ENCODE measurements at places on chromosomes 7 and 10.

GRCh38 chr7:24572393-24572996 lies 757 bp upstream of the PALS2 start:
- DNase-seq, result peak; percentile 21

DNA sequence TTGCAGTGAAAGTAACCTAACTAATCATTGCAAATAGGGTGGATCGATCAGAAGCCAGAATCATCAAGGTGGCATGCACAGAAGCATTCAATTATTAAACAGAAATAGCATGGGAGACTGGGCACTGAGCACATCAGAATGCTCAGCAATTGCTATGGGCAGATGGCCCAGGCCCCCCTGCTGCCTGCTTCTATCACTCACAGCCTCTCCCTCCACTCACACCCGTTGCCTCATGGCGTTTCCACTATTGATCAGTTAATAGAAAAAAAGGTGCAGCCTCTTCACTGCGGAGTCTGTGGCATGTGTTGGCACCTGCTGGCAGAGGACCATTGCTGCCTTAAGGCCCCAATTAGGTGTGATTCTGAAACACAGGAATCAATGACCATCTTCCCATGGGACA lies 11.2 kb upstream of the HTR5A start:
- no peak for DNase-seq

GRCh38 chr7:16816824-16817223 lies 12.0 kb upstream of the AGR2 start:
- no peak for DNase-seq

GRCh38 chr10:109374215-109374614 lies 549.1 kb downstream of the XPNPEP1 start:
- no peak for DNase-seq

DNA sequence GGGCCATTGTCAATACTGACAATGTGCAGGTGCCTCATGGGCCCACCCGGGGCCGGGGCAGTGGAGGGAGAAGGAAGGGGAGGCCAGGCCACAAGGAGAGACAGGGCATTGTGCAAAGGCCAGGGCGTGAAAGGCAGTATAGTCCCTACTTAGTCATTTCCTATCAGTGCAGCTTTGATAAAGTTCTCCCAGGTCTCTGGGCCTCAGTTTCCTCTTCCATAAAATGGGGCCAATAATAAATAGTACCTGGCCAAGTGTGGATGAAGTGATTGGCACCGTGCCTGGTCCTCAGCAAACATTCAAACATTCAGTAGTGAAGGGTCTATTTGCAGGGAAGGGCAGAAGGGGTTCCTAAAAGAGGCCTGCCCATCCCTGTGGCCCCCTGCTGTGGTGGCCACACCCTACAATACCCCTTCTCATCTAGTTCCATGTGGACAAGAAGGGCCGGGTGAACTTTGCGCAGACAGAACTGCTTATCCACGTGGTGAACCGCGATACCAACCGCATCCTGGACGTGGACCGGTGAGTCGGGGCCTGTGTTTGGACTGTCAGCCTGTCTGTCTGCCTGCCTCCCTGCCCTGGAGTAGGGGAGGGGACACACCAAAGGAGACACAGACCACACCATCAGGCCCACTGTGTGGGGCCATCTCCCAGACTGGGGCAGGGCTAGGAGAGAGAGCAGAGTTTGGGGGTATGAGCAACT lies 36.9 kb upstream of the VSIR start:
- no peak for DNase-seq

GRCh38 chr10:60399328-60399727 lies 9.7 kb upstream of the ANK3 start:
- DNase-seq, result peak; percentile 10

GRCh38 chr10:34959321-34959720 lies 130.8 kb downstream of the CUL2 start:
- no peak for DNase-seq

DNA sequence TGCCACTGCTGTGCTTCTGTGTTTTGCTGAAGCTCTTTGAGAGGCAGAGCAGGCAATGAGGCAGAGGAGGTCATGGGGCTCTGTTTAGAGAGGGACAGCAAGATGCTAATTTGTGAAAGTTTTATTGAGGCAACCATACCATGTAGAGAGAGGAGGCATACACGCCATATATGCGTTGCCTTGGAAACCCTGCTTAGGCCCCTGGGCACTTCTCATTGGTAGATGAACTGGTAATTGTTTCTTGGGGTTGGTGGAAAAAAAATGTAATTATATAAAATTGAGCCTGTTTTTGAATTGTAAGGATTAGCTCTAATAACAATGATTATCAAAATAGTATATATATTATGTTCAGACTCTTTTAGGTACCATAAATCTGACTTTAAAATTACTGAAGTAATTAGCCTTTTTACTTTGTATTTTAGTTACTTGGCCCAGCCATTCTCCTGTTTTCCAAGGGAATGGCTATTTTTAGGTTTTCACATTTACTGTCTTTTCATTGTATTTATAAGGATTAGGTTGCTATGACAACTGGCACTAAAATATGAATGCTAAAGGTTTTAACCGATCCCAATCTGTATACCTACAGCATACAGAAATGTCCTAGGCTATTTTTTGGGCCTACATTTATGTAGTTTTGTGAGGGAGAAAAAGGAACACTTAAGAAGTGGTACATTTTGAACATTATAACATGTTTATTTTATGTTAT lies 52.4 kb downstream of the BZW2 start:
- no peak for DNase-seq

DNA sequence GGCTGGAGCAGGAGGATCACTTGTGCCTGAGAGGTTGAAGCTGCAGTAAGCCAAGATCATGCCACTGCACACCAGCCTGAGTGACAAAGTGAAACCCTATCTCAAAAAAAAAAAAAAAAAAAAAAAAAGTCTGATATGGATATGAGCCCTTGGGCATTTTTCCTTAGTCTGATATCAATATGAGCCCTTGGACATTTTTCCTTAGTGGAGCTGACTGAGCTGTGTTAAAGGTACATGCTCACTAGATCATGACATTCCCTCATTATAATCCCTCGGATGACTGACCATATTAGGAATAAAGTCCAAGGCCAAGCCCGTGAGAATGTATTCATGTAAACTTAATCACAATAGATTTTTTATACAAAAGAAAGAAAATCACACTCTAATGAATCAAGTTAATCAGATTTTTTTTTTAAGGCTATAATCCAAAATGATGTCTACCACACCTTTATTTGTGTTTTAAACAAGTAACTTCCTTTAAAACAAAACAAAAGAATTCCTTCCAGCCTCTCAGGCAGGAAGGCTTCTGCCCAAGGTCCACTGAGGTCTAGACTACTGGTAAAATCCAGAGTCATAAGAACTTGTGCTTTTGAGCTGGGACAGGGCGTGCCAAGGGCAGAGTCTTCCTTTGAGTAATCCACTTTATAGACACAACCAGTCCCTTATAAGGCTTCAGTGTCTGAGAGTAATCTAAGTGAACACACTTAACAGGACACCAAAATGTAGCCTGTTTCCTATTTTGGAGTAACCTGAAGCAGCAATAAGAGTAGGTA lies 5.5 kb downstream of the PPA1 start:
- no peak for DNase-seq

- DNase-seq, result no peak
Observed at GRCh38 chr7:13197501-13197900, 510.1 kb downstream of the ARL4A start.

DNA sequence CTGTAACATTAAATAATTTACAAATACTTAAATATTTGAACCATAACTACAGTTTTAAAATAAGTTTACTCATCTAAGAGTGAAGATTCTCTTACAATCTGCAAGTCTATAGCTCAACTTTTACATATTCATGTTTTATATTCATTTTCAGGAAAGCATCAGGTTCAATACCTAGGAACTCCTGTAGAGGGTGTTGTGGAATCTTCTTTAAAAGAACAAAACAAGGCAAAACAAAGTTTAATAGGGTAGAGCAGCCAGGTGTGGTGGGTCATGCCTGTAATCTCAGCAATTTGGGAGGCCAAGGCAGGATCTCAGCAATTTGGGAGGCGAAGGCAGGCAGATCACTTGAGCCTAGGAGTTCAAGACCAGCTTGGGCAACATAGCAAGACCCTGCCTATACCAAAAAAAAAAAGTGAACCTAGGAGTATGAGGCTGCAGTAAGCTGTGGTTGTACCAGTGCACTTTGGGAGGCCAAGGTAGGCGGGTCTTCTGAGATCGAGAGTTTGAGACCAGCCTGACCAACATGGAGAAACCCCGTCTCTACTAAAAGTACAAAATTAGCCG lies 45.1 kb downstream of the ST8SIA6 start:
- peak; percentile 70 for DNase-seq

DNA sequence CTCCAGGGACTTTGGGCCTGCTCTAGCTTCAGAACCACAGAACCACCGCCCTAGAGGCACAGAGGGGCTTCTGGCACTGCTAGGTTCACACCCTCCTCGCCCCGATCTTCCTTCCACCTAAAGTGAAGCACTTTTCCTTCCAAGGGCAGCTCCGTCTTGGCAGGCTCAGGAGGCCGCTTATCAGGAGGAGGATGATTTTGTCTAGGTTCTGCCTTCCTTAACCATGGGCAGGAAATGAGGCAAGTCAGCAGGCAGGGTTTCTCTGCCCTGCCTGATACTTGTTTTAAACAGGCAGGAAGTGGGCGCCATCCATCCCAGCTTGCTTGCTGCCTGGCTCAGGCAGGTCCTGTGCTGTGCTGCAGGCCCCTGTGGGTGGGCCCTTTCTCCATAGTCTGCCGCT lies 8.3 kb upstream of the ATP6V0E2 start:
- DNase-seq, result no peak

GRCh38 chr7:4437916-4438315 lies 244.2 kb upstream of the FOXK1 start:
- DNase-seq, result no peak

DNA sequence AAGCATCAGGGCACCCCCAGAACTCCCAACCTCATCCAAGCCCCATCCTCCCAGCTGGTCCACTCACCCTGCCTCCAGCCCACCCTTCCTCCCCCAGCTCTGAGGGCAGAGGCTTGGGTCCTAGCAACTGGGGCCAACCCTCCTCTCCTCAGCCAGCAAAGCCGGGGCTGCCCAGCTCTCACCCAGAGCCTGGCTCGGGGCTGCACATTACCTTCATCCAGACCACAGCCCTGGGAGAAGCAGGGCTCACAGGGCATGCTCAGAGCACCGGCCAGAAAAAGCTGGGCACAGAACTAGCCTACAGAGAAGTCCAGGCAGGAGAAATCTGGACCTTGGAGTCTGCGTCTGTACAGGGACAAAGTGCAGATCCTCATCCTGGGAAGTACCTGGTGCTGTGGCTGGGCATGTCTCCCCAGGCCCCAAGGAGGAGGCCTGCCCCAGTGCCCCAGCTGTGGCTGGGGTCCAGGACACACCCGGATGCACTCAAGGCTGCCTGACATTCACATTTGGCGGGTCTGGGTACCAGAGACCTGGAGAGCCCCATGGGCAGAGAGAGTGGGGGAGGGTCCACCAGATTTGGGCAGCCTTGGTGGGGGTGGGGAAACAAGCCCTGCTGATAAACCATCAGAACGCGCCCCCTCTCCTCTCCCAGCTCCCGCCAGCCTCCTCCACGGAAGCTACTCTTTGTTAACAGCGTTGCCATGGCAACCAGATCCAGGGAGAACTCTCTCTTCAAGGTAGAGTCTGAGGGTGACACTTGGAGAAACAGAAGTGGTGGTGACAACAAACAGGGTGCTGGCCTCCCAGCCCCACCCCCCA lies 5.1 kb downstream of the RASGEF1A start:
- DNase-seq, result peak; percentile 76

DNA sequence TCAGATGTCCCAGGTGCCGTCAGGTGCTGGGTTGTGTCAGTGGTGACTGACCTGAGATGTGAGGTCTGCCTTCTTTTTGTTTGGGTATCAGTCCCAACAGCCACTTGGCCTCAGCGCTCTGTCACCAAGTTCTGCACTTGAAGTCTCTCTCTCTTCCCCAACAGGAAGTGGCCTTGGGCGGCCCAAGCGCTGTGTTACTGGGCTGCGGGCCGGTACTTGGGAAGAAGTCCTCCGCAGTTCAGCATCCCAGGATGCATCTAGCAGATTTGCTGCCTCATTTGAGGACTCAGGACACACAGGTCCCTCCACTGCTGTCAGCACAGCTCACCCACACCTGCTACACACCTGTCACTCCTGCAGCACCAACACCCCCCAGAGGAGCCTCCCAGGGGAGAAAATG lies 40.1 kb downstream of the LYZL2 start:
- peak; percentile 13 for DNase-seq

- DNase-seq, result no peak
Observed at GRCh38 chr7:77353911-77354310, 62.2 kb downstream of the GSAP start.

- no peak for DNase-seq
Observed at GRCh38 chr7:124791426-124791825, 25.8 kb upstream of the GPR37 start.

GRCh38 chr10:131174651-131175540 lies 136.6 kb downstream of the TCERG1L start:
- DNase-seq, result no peak

Data from GM23338 (cell line).